Activated T-helper 17 cell treated with anti-CD3 and anti-CD28 coated beads, Interleukin-2, amount 50 U/mL, for 72 hours (primary cell): ENCODE measurements at places on chromosomes 6 and 20. TPM values are rescaled to one million over a fixed set of nuclear protein-coding genes. Genes with fewer than 3 reads are reported as not detected.

- H3K36me3 ChIP-seq = peaks cover 11% of the 10 kb centered on the region
- H3K4me1 ChIP-seq = peaks cover 5% of the 10 kb centered on the region
- peak overlapping the region; percentile 87 for H3K4me3 ChIP-seq
These were observed 1.9 kb downstream of the SYNJ2 start for GRCh38 chr6:157983406-157984119.

GRCh38 chr6:88650029-88650619 is 313.3 kb downstream of the RNGTT start:
- no peaks in the 10 kb centered on the region for H3K36me3 ChIP-seq
- H3K4me1 ChIP-seq = no peaks in the 10 kb centered on the region
- no peak overlapping the region for H3K4me3 ChIP-seq
- no peak overlapping the region for H3K27ac ChIP-seq
- H3K27me3 ChIP-seq = no peaks in the 10 kb centered on the region
- peak; percentile 62 for ATAC-seq

DNA sequence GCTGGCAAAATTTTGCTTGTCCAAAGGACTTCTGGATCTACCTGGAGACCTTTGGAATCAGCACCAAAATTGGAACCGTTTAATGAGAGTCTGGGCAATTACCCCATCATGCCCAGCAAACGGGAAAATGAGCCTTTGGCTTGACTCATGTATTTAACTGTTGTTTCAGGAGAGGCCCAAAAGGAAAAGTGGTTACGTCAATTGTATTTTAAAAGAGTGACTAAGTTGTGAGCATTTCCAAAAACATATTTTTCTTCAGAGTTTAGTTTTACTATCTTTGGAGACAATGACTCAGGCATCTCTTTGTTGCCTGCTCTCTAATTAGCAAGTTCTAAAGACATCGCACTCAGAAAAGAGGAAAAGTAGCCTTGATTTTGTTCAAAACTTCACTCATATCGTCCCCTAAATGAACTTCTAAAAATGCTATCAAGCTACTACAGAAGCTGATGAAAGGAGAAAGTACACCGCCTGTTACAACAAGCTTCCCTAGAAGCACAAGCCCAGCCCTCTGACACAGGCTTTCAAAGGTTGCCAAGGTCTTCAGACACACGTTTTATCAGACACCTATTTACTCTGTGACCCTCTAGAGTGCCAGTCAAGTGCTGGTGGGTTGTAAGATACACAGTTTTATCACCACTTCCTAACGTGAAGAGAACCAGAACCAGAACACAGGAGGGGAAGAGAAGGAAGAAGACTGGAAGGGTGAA is 146.2 kb downstream of the TBX18 start:
- H3K27ac ChIP-seq = no peak overlapping the region
- H3K4me1 ChIP-seq = no peaks in the 10 kb centered on the region
- no peak for ATAC-seq
- no peaks in the 10 kb centered on the region for H3K27me3 ChIP-seq
- H3K4me3 ChIP-seq = no peak overlapping the region

Gene FAM217A
- total RNA-seq = not detected

DNA sequence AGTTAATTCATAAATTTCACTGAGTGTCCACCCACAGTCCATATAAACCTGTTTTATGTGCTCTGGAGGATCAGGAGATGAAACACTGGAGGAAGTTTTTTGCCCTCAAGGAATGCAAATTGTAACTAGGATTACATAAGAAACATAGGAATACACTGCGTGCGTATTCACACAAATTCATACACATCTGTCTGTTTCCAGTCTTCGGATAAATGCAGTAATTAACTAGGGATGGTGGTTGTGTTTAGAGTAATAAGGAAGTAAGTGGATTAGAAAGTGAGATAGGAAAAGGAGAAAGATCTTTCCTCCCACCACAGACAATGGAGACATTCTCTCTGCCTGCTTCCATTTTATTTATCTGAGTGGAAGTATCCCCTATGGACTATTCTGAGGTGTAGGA is 35.7 kb upstream of the POPDC3 start:
- H3K4me1 ChIP-seq = peaks cover 5% of the 10 kb centered on the region
- H3K36me3 ChIP-seq = no peaks in the 10 kb centered on the region
- H3K27me3 ChIP-seq = peaks cover 5% of the 10 kb centered on the region
- ATAC-seq = no peak
- no peak overlapping the region for H3K27ac ChIP-seq
- no peak overlapping the region for H3K4me3 ChIP-seq

Gene TRIM31
- total RNA-seq = not detected

Gene GHRH
- total RNA-seq = not detected

DNA sequence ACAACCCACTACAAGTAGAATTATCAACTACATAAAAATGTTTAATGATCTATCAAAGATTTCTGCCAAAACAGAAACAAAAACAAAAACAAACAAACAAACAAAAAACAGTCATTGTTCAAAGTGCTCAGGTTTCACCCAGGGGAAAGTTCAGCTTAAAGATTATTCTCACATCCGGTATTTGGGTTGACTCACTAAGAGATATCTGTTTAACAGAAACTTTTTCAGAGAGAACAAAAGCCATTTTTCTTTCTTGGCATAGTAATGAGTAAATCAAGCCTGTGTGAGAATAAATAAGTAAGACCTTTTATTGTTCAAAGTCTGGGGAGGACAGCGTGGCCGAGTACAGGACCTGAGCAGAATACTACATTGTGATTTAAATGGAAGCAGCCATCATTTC is 143.6 kb downstream of the RCAN2 start:
- H3K27me3 ChIP-seq = peaks cover 24% of the 10 kb centered on the region
- no peak for ATAC-seq
- H3K4me1 ChIP-seq = no peaks in the 10 kb centered on the region
- no peaks in the 10 kb centered on the region for H3K36me3 ChIP-seq
- H3K27ac ChIP-seq = no peak overlapping the region

DNA sequence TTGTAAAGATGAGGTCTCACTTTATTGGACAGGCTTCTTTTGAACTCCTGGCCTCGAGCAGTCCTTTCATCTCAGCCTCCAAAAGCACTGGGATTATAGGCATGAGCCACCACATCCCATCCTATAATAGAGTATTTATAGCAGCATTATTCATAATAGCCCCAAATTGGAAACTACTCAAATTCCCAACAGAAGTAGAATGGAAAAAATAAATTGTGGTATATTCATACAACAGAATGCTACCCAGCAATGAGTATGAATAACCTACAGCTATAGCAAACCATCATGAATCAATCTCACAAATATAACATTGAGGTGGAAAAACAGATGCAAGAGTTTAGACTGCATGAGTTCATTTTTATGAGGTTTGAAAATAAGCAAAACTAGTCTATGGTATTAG is 84.8 kb upstream of the BTBD3 start:
- H3K27ac ChIP-seq = no peak overlapping the region
- ATAC-seq = no peak
- no peak overlapping the region for H3K4me3 ChIP-seq
- no peaks in the 10 kb centered on the region for H3K4me1 ChIP-seq
- H3K36me3 ChIP-seq = no peaks in the 10 kb centered on the region
- H3K27me3 ChIP-seq = no peaks in the 10 kb centered on the region

DNA sequence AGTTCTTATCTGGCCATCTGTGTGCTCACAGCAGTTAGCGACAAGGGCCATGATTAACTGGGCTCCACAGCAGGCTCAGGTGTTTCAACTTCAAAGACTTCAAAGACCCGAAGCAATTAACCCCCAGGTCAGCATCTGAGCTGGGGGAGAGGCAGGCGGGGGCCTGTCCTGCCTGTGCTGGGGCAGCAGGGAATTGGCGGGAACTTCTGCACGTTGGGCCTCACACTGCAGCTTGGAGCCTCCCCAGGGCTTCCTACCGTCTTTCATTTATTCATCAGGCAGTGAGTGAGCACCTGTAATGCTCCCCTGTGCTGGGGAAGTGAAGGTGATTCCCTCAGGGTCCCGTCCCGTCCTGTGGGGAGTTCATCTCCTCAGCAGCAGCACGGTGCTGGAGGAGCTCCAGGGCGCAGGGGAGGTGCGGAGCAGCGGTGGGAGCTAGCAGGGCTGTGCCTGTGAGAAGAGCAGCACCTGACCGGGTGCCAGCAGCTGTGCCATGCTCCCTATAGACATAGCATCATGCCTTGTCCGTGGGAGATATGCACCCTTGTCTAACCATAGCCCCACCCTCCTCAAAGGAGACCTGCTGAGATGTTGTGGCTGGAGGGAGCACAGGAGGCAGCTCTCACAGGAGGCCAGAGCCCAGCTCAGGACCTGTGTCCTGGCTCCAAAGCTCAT is 51.8 kb upstream of the FRMD1 start:
- H3K36me3 ChIP-seq = no peaks in the 10 kb centered on the region
- H3K4me1 ChIP-seq = no peaks in the 10 kb centered on the region
- no peak overlapping the region for H3K4me3 ChIP-seq
- ATAC-seq = no peak
- H3K27me3 ChIP-seq = peaks cover 19% of the 10 kb centered on the region
- no peak overlapping the region for H3K27ac ChIP-seq

DNA sequence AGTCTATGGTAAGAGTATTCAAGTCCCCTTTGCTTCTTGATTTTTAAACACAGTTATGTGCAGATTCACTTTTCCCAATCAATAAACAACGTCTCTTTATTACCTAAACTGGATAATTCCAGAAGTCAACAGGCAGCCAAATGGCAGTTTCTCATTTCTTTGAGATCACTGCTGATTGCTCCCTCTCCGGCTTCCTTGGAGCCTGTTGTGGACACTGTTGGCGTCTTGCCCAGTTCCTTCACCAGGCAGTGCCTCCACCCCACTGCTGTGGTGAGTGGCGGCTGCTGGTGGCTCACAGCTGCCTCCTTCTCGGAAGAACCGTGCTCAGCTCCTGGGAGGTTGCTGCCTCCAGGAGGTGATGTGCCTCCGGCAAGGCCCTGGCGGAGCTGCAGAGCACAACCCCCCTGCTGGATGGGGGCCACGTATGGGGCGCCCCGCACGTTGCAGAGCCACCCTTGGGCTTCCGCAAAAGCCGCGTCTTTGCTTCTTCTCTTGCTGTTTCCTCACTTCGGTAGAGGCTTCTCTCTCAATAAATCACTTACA is 105.1 kb upstream of the CNKSR3 start:
- no peak for ATAC-seq
- H3K27ac ChIP-seq = no peak overlapping the region
- H3K36me3 ChIP-seq = peaks cover 6% of the 10 kb centered on the region
- peaks cover 4% of the 10 kb centered on the region for H3K27me3 ChIP-seq
- H3K4me1 ChIP-seq = peaks cover 20% of the 10 kb centered on the region

Gene LGSN
- total RNA-seq = 0.34 TPM

GRCh38 chr6:53686355-53686940 is 20.9 kb upstream of the KLHL31 start:
- no peaks in the 10 kb centered on the region for H3K27me3 ChIP-seq
- H3K27ac ChIP-seq = no peak overlapping the region
- no peak overlapping the region for H3K4me3 ChIP-seq
- H3K36me3 ChIP-seq = no peaks in the 10 kb centered on the region
- H3K4me1 ChIP-seq = no peaks in the 10 kb centered on the region
- no peak for ATAC-seq

DNA sequence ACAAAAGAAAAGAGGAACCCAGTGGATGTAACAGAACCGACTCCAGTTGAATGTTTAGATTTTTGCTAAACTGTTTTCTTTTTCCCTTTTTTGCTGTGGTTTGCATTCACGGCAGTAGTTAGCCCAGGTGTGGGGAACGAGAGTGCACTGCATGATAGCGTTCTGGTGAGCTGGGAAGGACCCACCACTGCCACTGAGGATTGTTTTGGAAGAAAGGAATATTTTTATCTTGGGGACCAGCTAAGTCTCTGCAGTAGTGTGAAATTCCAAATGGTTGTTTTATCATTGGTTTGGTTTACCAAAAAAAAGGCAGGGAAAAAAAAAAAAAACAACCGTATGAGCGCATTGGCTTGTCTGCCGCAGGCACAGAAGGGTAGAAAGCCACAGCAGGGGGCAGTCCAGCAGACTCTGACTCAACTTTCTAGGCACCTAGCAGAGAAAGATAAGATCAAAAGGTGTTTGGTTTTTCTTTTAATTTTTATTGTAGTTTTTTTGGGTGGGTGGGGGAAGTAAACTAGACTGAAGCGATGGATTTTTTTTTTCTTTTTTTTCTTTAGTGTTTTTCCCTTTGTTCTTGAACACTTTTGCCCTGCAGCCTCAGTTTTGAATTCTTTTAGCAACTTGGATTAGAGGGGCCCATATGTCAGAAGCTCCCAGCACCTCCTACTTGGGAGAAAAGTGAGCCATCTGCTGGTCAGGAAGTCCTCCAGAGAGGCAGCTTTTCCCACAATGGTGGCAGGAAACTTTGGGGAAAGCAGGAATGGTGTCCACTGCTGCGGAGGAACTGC is 13.5 kb upstream of the RAB5IF start:
- H3K27me3 ChIP-seq = no peaks in the 10 kb centered on the region
- peaks cover 83% of the 10 kb centered on the region for H3K36me3 ChIP-seq
- peak overlapping the region; percentile 85 for H3K27ac ChIP-seq
- H3K4me1 ChIP-seq = peaks cover 40% of the 10 kb centered on the region
- ATAC-seq = peak; percentile 64
- H3K4me3 ChIP-seq = peak overlapping the region; percentile 88

DNA sequence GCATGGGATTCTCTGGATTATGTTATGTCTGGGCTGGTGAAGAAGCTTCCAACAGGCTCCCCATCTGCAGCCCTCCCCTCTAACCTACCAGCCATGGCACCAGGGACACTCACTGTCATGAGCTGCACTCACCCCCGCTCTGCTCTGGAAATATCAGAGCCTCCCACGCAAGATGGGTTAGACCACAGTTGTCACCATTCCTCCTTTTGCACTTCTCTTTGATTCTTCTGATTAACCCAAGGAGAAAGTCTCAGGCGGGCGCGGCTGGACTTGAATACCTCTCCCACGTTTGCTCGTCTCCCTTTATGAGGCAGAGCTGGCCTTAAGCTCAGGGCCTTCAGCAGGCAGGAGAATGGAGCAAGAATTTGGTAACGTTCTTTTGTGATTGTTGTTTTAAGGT is 128.1 kb downstream of the CEBPB start:
- no peak overlapping the region for H3K4me3 ChIP-seq
- H3K27me3 ChIP-seq = peaks cover 37% of the 10 kb centered on the region
- ATAC-seq = peak; percentile 42
- no peaks in the 10 kb centered on the region for H3K36me3 ChIP-seq

Gene SMLR1
- total RNA-seq = not detected

DNA sequence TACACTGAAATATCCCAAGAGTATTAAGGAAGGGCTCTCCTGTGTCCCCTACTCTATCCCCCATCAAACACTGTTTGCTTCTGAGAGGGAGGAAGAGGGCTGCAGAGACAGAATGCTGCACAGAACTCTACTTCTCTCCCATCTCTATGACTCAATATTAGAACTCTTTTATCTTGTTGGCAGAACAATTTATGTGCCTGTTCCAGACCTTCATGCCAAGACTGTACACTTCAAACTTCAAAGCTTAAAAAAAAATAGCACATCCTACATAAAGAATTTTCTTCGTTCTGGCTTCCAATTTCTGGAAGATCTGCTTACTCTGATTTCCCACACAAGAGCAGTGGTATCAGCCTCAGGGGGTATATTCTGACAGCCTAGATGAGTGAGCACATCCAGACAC is 19.6 kb upstream of the GPR63 start:
- no peaks in the 10 kb centered on the region for H3K36me3 ChIP-seq
- H3K27me3 ChIP-seq = peaks cover 21% of the 10 kb centered on the region
- no peak overlapping the region for H3K4me3 ChIP-seq

- peaks cover 4% of the 10 kb centered on the region for H3K27me3 ChIP-seq
- H3K36me3 ChIP-seq = no peaks in the 10 kb centered on the region
- H3K4me1 ChIP-seq = no peaks in the 10 kb centered on the region
- H3K4me3 ChIP-seq = no peak overlapping the region
- H3K27ac ChIP-seq = no peak overlapping the region
- ATAC-seq = no peak
These were observed 205.7 kb upstream of the TCF21 start for GRCh38 chr6:133683308-133683580.

Gene MAP3K7
- total RNA-seq = 21.9 TPM
